GM04503 (cell line): ENCODE measurements at places on chromosomes 3 and 15.

DNA sequence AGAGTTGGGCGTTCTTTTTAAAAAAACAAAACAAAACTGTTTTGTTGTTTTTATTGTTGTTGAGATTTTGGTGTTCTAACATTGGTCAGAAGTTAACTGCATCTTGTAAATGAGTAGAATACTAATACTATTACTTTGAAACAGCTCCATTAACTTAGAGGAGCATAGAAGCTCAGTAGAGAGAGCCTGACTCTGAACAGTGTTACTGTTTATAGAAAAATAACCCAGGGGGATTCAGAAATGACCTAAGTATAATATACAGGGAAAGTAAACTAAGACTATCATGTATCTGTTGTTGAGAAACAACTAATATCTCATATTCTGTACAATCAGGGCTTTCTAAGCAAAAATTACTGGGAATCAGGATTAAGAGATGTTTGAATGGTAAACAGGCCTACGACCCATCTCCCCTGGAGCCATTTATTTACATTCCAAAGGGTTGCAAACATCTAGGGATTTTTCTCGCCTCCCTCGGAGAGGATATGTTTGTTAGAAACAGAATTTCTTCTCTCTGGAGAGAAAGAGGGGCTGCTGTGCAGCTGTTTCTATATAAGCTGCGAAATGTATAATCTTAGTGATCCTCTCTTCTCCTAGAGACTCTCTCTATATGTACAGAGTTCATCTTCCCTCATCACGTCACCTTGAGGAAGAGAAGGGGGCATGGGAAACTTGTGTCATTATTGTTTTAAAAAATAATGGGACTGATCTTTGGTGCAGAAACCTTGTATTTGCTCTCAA is 827.5 kb upstream of the DPPA4 start:
- no peak for DNase-seq

DNA sequence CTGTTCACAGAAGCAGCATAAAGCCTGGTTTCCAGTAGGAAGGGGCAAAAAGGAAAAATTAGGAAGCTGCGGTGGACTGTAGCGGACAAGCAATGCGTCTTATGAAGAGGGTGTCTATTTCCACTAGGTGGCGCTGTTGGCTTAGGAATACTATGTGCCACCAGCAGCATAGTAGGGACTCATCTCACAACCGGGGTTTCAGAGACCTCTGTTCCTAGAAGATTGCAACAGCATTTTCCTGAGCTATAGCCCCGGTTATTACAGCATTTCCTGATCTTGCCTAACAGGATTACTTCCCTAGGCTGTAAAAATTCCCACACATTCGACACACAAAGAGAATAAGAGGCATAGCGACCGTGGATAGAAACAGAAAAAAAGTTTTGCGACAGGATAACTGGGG is 683.0 kb downstream of the TBL1XR1 start:
- no peak for DNase-seq

DNA sequence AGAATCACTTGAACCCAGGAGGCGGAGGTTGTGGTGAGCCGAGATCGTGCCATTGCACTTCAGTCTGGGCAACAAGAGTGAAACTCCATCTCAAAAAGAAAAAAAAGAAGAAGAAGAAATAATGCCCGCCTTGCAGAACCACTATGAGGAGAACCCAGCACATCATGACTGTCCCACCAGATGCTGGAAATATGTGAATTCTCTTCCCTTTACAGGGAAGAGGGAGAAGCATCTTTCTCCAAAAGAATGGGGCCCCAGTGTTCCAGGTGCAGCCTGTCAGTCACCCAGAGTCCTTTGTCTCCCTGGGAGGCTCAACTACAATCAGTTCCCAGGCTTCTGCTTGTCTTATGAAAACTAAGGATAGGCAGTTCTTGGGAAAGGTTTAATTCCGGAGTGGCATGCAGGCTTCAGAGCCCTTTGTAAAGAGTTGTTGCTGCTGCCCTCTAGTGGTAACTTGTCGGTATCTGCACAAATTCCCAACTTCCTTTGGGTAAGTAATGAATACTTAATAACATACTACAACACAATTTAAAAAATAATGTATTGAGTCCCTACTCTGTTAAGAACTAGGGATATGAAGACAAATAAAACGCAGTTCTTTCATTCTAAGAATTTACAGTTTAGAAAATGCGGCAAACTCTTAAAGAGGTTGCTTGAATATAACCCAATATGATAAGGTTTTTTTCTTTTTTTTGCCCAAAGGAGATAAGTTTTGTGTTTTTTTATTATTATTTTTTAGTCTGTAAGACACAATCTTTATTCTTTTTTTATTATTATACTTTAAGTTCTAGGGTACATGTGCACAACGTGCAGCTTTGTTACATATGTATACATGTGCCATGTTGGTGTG is 18.6 kb upstream of the TICRR start:
- DNase-seq = peak; percentile 22

DNA sequence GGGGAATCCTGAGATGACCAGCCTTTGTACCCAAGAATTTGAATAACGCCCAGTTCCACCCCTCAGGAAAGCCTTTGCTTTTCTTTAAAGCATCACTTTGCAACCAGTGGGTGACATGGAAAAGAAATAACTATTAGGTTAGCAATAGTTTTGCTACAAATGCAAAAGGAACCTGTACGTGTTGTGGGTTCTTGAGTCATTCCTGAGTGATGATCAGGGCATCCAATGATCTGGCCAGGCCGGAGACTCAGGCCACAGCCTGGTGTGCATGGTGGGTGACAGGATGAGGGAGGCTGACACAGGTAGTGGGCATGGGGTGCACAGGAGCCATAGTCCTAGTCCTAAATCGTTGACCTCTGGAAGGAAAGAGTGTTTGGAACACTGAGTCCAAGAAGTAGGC is 321.4 kb upstream of the IL12A start:
- no peak for DNase-seq

GRCh38 chr3:71461749-71462483 is 121.6 kb downstream of the FOXP1 start:
- DNase-seq = no peak

- no peak for DNase-seq
These were observed 20.9 kb downstream of the TBC1D21 start for GRCh38 chr15:73894133-73894814.

DNA sequence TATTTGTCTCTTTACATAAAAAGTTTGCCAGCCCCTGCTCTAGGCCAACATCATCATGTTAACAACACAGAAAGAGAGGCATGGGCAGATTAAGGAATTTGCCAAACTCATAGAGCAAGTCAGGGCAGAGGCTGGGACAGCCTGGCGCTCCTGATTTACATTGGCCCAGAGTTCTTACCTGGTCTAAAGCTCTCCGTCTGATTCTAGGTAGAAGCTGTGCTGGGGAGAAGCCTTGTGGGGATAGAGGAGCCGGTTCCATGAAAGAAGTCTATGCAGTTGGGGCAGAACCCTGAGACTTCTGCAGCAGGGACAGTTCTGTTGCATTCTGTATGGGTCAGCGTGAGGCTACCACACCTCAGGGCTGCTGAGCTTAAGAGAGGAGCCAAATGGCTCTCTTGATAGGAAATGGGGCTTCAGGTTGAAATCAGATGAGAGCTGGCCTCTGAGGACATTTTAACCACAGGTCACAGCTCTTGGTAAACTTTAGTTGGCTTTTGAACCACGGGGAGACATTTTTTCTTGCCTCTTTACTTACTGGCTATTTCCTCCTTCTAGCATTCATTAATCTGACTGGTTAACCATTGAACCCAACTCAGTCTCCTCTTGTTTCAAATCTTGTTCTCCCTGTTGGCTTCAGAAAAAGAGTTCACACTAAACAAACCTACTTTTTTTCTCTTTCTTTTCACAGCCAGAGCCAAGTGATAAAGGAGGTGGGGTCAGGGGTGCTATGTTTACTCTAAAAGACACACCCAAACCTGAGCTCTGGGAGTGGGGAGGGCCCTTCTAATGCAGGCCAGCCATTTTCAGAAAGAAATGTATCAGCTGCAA is 250.7 kb downstream of the OPA1 start:
- no peak for DNase-seq

GRCh38 chr3:151560738-151561137 is 99.9 kb upstream of the IGSF10 start:
- DNase-seq = no peak

- no peak for DNase-seq
These were observed 253.7 kb downstream of the IL5RA start for GRCh38 chr3:2856138-2857133.

GRCh38 chr3:178895178-178895789 is 176.3 kb downstream of the ZMAT3 start:
- DNase-seq = no peak

DNA sequence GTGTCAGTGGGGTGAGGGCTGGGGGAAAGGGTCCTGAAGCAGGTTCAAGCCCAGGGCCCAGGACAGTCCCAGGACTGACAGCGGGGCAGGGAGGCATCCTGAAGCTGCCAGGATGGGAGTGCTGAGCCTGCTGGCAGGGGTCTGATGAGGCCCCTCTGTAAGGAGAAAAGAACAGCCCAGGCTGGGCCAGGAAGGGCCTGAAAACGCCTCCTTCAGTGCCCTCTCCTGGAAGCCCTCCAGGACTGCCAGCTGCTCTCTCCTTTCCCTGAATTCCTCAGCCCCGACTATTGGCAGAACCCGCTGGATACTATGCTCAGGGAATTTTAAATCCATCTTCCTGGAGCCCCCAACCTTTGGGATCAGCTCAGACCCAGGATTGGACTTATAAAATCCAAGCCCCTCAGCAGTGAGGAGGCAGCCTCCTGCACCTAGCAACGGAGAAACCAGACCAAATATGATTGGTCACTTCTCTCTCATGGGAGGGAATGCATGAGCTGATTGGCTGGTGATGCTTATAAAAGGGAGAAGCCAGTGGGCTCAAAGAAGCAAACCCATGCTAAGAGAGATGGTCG is 203.5 kb upstream of the LINGO1 start:
- no peak for DNase-seq

- no peak for DNase-seq
These were observed 137.1 kb upstream of the TSC22D2 start for GRCh38 chr3:150270883-150271590.

DNA sequence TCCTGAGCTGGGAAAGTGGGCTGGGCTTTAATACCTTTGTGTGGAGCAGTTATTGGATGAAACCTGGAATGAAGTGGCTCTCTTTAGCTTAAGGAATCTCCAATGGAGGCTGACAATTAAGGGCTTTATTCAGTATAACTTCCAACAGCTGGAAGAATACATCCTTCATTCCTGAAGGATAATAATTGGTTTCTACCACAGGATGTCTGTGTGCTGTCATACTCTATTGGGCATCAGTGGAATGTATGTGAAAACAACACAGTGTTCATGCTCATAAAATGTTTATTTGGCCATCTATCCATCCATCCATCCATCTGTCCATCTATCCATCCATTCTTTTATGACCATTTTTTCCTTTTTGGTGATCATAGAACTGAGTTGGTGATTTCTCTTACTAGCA is 220.7 kb upstream of the GAP43 start:
- DNase-seq = peak; percentile 2
